ENCODE measurements at places on chromosomes 3 and 15.

- DNase-seq, result no peak
These were observed 95.6 kb upstream of the LIPC start for GRCh38 chr15:58336161-58336560.

DNA sequence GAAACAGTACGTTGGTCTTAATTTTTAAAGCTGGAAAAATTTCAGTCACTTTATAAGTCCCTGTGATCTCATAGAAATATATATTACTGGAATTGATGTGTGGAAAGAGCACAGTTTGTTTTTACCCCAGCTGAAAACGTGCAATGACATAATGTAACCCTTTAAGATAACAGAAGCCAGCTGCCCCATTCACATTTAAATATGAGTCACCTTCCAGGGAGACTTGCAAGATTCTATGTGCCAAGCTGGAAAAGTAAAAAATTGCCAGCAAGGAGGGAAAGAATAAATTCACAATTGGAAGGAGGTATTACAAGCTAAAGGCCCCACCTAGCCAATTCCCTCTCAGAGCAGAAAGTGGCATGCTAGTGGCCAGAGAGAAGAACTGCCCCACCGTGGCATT, 50.2 kb downstream of the SAMMSON start:
- DNase-seq, result no peak

- DNase-seq, result no peak
These were observed 49.6 kb downstream of the PCSK6 start for GRCh38 chr15:101439920-101440319.

DNA sequence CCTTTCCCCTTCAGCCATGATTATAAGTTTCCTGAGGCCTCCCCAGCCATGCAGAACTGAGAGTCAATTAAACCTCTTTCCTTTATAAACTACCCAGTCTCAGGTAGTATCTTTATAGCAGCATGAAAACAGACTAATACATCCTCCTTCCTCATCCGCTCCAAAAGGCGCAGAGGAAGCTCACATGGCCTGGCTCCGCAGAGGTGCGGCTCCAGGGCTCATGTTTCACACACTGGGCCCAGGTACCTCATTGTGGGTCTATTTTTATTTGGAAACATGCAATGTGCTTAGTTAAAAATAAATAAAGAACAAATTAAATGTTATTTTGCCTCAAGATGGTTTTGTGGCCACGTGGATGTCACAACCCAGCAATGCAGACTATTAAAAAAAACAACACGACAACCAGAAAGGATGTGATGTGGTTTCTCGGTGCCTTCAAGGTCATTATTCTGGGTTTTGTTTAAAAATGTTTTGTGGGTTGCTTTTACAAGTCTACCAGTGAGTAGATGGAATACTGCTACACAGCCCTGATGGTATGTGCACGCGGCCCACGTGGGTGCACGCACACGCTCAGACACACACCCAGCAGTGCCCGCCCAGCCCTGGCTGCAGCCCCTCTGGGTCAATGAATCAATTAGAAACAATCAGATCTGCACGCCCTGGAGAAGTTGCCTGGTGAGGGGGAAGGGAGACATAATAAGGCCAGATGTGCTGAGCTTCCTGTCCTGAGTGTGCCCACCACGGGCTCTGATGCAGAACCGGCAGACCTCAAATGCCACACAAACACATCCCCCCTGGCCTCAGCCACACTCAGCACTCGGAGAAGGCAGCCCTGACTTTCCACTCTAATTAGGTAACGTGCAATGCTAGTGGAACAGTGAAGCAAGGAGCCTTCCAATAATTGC, 140.1 kb downstream of the ADAMTS17 start:
- no peak for DNase-seq

DNA sequence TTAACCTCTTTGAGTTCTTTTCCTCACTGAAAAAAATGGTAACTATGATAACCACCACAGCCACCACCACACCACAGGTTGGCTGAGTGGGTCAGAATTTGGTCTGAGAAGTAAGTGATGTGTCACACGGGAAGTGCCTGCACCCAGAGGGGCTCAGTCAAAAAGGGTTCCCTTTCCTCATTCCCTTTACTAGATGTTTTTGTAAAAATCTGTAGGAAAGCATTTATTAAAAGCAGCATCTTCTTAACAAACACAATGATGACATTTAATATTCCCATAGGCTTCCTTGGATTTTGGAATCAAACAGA, 23.2 kb downstream of the CFAP92 start:
- DNase-seq, result no peak

DNA sequence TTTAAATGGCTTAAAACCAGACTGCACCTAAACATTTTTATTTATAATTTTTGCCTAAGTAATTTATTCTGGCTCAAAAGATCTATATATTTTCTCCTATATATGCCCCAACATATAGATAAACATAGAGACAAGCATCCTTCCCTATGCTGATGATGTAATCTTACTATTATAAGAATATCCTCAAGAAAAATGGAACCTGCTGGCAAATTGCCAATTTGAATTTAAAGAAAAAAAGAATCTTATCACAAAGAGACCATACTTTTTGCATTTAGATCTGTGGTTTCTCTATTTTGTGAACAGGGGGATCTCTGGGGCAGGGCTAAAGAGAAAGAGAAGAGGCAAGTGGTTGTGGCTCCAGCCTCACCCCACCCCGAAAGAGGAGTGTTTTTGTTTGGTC, 107.2 kb upstream of the CMC1 start:
- no peak for DNase-seq
